ENCODE measurements at places on chromosomes 5 and 9.

- no peak for DNase-seq
Measured at GRCh38 chr9:114450833-114451706, 54.2 kb downstream of the WHRN start.

DNA sequence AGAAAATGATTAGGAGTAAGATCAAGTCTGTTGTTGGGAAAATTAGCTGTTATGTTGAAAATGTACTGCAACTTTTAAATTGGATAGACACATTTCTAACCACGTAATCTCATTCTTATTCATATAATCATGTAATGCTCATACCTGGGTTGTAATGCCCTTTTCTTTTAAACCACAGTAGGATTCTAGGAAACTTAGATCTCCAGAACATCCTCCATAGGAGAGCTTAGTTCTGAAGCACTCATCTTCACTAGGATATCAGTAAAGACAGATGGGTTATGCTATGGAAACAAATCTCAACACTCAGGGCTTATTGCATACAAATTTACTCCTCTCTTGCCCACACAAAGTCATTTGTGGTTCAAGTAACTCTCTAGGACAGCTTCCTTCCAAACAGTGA lies 34.8 kb upstream of the ANXA1 start:
- DNase-seq, result no peak

- DNase-seq, result no peak
Measured at GRCh38 chr9:131587331-131587730, 42.0 kb downstream of the PRRT1B start.

- DNase-seq, result no peak
Measured at GRCh38 chr9:16417161-16417560, 453.3 kb downstream of the BNC2 start.

- DNase-seq, result no peak
Measured at GRCh38 chr5:124859556-124860290, 113.3 kb upstream of the ZNF608 start.
